ENCODE measurements at places on chromosomes 4 and X.

GRCh38 chr4:11543706-11544105 is 115.0 kb upstream of the HS3ST1 start:
- no peak for DNase-seq

DNA sequence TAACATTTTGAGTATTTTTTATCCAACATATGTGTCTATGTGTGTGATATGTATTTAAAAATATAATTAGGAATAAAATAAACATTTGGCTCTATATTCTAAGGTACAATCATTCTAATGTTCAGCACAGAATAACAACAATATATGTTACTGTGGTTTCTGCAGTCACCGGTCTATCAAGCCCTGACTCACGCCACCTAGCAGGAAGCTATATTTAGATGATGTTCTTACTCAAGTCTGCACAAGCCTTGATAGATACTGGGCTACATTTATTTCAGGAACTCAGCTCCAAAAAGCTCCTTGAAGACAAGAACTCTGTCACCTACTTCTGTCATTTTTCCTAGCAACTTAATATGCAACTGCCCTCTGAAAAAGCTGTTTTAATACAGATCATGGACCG is 152.0 kb upstream of the FTHL17 start:
- DNase-seq = no peak

- DNase-seq = no peak
Observed at GRCh38 chrX:150465326-150465725, 102.2 kb downstream of the MAMLD1 start.

GRCh38 chr4:79232540-79232939 is 93.3 kb downstream of the NAA11 start:
- DNase-seq = no peak

- no peak for DNase-seq
Observed at GRCh38 chr4:56297776-56298175, 89.5 kb downstream of the AASDH start.

DNA sequence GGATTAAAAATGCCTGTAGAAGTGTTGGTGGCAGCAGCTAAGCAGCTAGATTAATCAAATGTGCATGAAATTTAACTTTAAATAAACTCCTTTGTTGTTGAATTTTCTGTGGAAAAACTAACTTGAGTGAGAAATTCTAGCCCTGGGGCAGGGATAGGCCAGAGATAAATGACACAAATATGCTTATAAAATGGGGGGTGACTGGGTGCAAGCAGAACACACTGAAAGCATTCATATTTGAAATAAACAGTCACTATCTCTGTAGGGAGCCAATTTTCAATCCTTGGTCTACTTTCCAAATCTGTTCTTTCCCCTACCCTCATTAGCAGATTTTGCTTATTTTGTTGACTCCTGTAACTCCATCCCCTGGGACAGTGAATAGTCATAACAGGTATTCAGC is 47.9 kb downstream of the RBPJ start:
- DNase-seq = no peak

- DNase-seq = no peak
Observed at GRCh38 chrX:78074088-78074487, 30.0 kb upstream of the PGK1 start.

Measured in stimulated activated CD4-positive, alpha-beta T cell treated with anti-CD3 and anti-CD28 coated beads, Interleukin-1b, Interleukin-23, amount 100 ng/mL, for 4 hours (primary cell).